ENCODE measurements at places on chromosomes 3 and 15. TPM values are rescaled to one million over a fixed set of nuclear protein-coding genes. Genes with fewer than 3 reads are reported as not detected.

Gene GOLGA8J
- not detected for total RNA-seq

Gene HIGD2B
- not detected for total RNA-seq

Gene SLC28A1
- total RNA-seq: not detected

Gene ATG3
- total RNA-seq: 63.3 TPM

Gene SUSD5
- total RNA-seq: 1.1 TPM

Gene EID1
- 114 TPM for total RNA-seq

Gene GPR62
- total RNA-seq: not detected

Gene SLCO3A1
- 48.8 TPM for total RNA-seq

Gene CDHR4
- total RNA-seq: 21.9 TPM

Gene CLN6
- 48.3 TPM for total RNA-seq

Gene SCAANT1
- not detected for total RNA-seq

- no peak for DNase-seq
- H3K36me3 ChIP-seq: no peaks in the 10 kb centered on the region
- H3K27me3 ChIP-seq: no peaks in the 10 kb centered on the region
- peaks cover 22% of the 10 kb centered on the region for H3K4me1 ChIP-seq
These were observed 37.6 kb upstream of the EPHB3 start for GRCh38 chr3:184523825-184524615.

GRCh38 chr15:25882466-25882865 is 19.3 kb upstream of the ATP10A start:
- H3K36me3 ChIP-seq: no peaks in the 10 kb centered on the region
- DNase-seq: no peak
- H3K4me1 ChIP-seq: peaks cover 18% of the 10 kb centered on the region
- no peak overlapping the region for H3K4me3 ChIP-seq
- no peaks in the 10 kb centered on the region for H3K27me3 ChIP-seq
- no peak overlapping the region for H3K27ac ChIP-seq

GRCh38 chr15:49815950-49816349 is 195.1 kb downstream of the DTWD1 start:
- no peak overlapping the region for H3K27ac ChIP-seq
- H3K4me3 ChIP-seq: no peak overlapping the region
- no peak for DNase-seq
- H3K4me1 ChIP-seq: peaks cover 3% of the 10 kb centered on the region
- H3K36me3 ChIP-seq: no peaks in the 10 kb centered on the region
- no peaks in the 10 kb centered on the region for H3K27me3 ChIP-seq

- H3K4me1 ChIP-seq: peaks cover 31% of the 10 kb centered on the region
- H3K27ac ChIP-seq: no peak overlapping the region
- DNase-seq: no peak
- no peaks in the 10 kb centered on the region for H3K36me3 ChIP-seq
- no peaks in the 10 kb centered on the region for H3K27me3 ChIP-seq
These were observed 1.9 kb upstream of the SPG21 start for GRCh38 chr15:64991536-64992135.

DNA sequence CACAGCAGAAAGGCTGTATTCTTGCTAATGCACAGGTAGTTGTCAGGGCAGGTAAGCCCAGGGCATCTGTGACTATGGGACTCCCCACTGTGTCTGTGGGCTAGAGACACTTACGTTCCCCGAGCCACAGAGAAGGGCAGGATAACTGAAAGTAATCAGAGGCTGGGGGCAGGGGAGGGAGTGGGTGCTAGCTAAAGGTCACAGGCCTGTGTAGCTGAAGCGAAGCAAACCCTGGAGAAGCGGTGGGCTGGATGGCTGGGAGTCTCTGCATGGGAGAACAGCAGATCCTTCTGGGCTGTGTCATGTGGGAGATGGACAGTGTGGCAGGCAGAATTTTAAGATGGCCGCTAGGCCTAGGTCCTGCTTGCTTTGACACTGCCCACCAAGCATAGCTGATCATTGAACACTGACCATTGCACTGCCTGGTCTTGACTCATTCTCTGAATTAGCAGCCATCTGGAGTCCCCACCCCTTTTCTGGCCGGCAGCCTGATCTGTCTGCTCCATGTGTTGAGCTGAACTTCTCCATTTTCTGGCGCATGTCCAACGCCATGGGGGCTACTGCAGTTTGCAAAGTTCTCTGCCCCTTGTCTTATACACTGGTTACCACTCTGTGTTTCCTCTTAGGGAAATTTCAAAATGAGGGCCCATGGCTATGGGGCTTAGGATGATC is 110.0 kb downstream of the DGKG start:
- no peaks in the 10 kb centered on the region for H3K27me3 ChIP-seq
- H3K4me3 ChIP-seq: no peak overlapping the region

GRCh38 chr15:67839499-67839928 is 331 bp downstream of the RNU6-1 start:
- DNase-seq: no peak
- H3K27ac ChIP-seq: peak overlapping the region; percentile 93
- peaks cover 44% of the 10 kb centered on the region for H3K4me1 ChIP-seq
- H3K27me3 ChIP-seq: peaks cover 13% of the 10 kb centered on the region
- no peak overlapping the region for H3K4me3 ChIP-seq

DNA sequence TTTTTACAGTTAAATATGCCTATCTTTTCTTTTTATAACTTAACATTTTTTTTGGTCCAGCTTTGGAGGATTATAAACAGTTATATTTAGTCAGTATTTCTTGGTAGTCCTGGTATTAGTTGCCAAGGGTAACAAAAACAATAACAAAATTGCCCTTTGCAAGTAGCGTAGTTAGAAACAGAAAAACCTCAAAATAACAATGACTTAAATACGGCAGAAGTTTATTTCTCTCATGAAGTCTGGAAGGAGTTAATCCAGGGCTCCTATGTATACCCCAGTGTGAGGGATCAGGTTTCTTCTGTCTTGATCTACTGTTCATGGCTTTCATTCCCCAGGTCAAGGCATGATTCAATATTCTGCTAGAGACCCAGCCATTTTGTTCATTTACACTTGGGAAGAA is 14.1 kb upstream of the MYH15 start:
- peaks cover 9% of the 10 kb centered on the region for H3K4me1 ChIP-seq
- no peaks in the 10 kb centered on the region for H3K36me3 ChIP-seq
- H3K4me3 ChIP-seq: no peak overlapping the region
- DNase-seq: no peak

- H3K27ac ChIP-seq: peak overlapping the region; percentile 98
- H3K4me3 ChIP-seq: peak overlapping the region; percentile 83
- H3K27me3 ChIP-seq: no peaks in the 10 kb centered on the region
- DNase-seq: peak; percentile 55
These were observed 801 bp downstream of the ARHGAP31 start for GRCh38 chr3:119294696-119295671.

- H3K27ac ChIP-seq: peak overlapping the region; percentile 95
- H3K4me1 ChIP-seq: peaks cover 95% of the 10 kb centered on the region
- peak overlapping the region; percentile 4 for H3K4me3 ChIP-seq
- H3K27me3 ChIP-seq: peaks cover 5% of the 10 kb centered on the region
- DNase-seq: no peak
- H3K36me3 ChIP-seq: no peaks in the 10 kb centered on the region
These were observed 5.4 kb downstream of the SEMA3F start for GRCh38 chr3:50160561-50160983.

- H3K27ac ChIP-seq: no peak overlapping the region
- no peaks in the 10 kb centered on the region for H3K4me1 ChIP-seq
These were observed 35.2 kb downstream of the PYGO1 start for GRCh38 chr15:55552926-55553325.

GRCh38 chr15:43878446-43878845 is 51.6 kb downstream of the WDR76 start:
- no peak overlapping the region for H3K4me3 ChIP-seq
- H3K27me3 ChIP-seq: no peaks in the 10 kb centered on the region
- no peaks in the 10 kb centered on the region for H3K36me3 ChIP-seq

GRCh38 chr15:97881346-97881965 is 79.0 kb upstream of the ARRDC4 start:
- DNase-seq: no peak
- no peaks in the 10 kb centered on the region for H3K27me3 ChIP-seq
- H3K36me3 ChIP-seq: no peaks in the 10 kb centered on the region
- no peak overlapping the region for H3K27ac ChIP-seq

DNA sequence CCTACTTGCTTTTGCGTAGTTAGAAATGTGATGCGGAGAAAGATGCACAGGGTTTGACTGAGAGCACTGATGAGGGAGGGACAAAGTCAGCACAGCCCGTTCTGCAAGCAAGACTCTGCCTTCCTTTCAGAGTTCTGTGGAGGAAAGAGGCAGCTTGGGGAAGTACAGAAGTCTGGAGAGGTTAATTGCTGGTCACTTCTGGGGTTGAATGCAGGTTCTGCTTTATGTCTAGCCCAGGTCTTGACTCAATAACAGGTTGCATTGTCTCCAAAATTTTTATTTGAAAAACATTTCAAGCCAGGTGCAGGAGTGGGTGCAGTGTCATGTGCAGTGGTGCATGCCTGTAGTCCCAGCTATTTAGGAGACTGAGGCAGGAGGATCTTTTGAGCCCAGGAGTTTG is 461.7 kb downstream of the NR2F2 start:
- no peak overlapping the region for H3K27ac ChIP-seq
- DNase-seq: no peak
- no peaks in the 10 kb centered on the region for H3K36me3 ChIP-seq
- no peak overlapping the region for H3K4me3 ChIP-seq

- no peak overlapping the region for H3K27ac ChIP-seq
- peaks cover 26% of the 10 kb centered on the region for H3K36me3 ChIP-seq
- H3K27me3 ChIP-seq: no peaks in the 10 kb centered on the region
- DNase-seq: no peak
These were observed 26.8 kb downstream of the CMC1 start for GRCh38 chr3:28267984-28268849.

DNA sequence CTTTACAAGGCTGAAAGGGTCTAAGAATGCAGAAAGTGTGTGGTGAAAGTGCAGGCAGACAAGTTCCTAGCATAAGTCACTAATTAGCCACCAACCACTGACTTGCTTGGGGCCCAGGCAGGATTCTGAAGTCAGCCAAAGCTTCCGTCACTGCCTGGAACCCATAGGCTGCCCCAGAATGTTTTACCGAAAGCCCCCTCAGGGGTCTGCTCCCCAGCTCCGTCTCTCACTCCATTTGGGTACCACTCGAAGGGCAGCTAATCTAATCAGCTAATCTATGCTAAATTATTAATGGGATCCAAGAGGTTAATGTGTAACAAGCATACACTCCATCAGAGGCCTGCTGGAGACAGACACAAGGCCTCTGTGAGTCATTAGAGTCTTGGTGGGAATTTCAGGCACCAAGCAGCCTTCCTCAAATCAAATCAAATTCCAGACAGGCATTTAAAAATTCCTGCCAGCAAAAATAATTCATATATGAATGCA is 13.2 kb downstream of the ADAMTS9 start:
- no peaks in the 10 kb centered on the region for H3K4me1 ChIP-seq
- H3K27me3 ChIP-seq: no peaks in the 10 kb centered on the region
- H3K36me3 ChIP-seq: no peaks in the 10 kb centered on the region
- no peak overlapping the region for H3K27ac ChIP-seq
- H3K4me3 ChIP-seq: no peak overlapping the region

DNA sequence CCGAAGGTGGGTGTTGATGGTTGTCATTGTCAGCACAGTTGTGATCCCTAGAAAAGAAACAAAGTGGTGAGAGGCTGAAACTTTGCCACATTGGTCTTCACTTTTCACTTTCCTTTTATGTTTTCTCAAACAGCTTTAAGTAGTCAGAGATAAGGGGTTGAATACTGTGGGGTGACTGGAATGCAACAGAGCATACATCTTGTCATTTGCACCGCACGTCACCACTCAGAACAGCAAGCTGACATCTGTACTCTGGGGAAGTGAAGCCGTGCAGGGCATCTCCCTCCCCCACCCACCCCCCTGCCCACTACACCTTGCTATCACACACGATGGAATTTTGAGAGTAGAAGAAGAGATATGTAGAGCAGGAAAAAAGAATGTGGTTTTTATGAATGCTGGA is 211.7 kb downstream of the GABRB3 start:
- no peak overlapping the region for H3K4me3 ChIP-seq
- H3K4me1 ChIP-seq: no peaks in the 10 kb centered on the region
- no peaks in the 10 kb centered on the region for H3K36me3 ChIP-seq
- H3K27me3 ChIP-seq: no peaks in the 10 kb centered on the region
- no peak for DNase-seq
- no peak overlapping the region for H3K27ac ChIP-seq

DNA sequence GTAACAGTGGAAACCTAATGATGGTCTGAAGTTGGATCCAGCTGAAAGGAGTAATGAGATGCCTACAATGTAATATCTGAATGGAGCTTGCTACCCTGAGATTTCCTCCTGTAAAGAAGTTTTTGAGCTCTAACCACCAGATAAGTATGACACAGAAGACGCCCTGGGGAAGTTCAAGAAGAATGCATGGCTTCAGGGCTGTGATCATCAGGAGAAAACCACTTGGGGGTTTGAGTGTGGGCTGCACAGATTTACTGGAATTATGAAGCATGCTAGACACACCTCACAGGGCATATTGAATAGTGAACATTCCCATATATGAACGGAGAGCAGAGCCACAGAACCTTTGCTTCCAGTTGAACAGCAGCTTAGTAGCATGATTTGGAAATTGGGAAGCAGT is 10.6 kb upstream of the CCDC80 start:
- DNase-seq: no peak
- no peaks in the 10 kb centered on the region for H3K27me3 ChIP-seq
- no peaks in the 10 kb centered on the region for H3K36me3 ChIP-seq

GRCh38 chr3:3087716-3088465 is 22.3 kb downstream of the IL5RA start:
- H3K4me3 ChIP-seq: no peak overlapping the region
- DNase-seq: no peak
- H3K27me3 ChIP-seq: no peaks in the 10 kb centered on the region
- H3K4me1 ChIP-seq: no peaks in the 10 kb centered on the region
- no peak overlapping the region for H3K27ac ChIP-seq

- H3K4me1 ChIP-seq: no peaks in the 10 kb centered on the region
- H3K27me3 ChIP-seq: no peaks in the 10 kb centered on the region
- no peak for DNase-seq
- H3K4me3 ChIP-seq: no peak overlapping the region
These were observed 37.8 kb downstream of the CFAP100 start for GRCh38 chr3:126432361-126433104.

DNA sequence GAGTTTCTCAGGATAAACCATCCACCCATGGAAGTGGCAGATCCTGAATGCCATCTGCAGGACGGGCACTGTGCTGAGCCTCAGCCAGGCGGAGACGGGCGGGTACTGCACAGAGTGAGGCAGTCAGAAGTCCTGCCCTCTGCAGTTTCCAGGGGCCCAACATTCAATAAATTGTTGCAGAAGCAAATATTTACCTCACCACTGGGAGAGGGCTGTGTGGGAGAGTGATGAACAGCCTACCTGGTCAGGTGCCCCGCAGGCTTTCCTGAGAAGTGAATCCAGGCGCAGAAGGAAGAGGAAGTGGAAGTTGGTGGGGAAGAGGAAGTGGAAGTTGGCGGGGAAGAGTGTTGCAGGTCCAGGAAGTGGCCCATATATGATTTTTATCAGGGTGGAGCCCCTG is 100.8 kb downstream of the SLCO3A1 start:
- no peaks in the 10 kb centered on the region for H3K27me3 ChIP-seq
- no peaks in the 10 kb centered on the region for H3K36me3 ChIP-seq
- H3K4me1 ChIP-seq: peaks cover 29% of the 10 kb centered on the region
- peak; percentile 34 for DNase-seq

DNA sequence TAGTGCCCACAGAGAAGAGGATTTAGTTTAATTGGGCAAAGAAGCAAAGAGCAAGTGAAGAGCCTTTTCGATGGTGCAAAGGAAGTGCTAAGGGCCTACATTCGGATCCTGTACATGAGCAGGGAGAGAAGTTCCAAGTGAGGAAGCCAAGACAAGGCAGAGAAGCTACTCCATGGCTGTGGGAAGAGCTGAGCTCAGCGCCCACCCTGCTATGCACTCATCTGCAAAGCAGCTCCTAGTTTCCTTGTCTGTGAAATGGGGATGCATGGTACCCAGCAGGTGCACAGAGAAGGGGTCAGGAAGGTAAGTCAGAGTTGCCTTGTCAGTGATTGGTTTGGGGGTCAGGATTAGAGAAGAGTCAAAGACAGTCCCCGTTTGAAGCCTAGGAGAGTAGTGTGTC is 126.5 kb downstream of the PDE8A start:
- no peaks in the 10 kb centered on the region for H3K27me3 ChIP-seq
- DNase-seq: no peak
- H3K4me3 ChIP-seq: no peak overlapping the region
- no peak overlapping the region for H3K27ac ChIP-seq
